Esophagus muscularis mucosa (tissue), 4 donors: ENCODE measurements at places on chromosomes 3 and 15. TPM values are rescaled to one million over a fixed set of nuclear protein-coding genes. Genes with fewer than 3 reads are reported as not detected.
A peak's percentile ranks its signal among the peaks of the same experiment; 100 is the strongest.

GRCh38 chr15:67095912-67096311 is 30.5 kb downstream of the SMAD3 start:
- peaks cover 73% of the 10 kb centered on the region for H3K4me1 ChIP-seq
- no peak for DNase-seq
- H3K36me3 ChIP-seq = peaks cover 6% of the 10 kb centered on the region
- no peak overlapping the region for H3K4me3 ChIP-seq
- H3K27me3 ChIP-seq = no peaks in the 10 kb centered on the region

GRCh38 chr3:46693038-46693891 is at the start of gene ALS2CL:
ALS2CL (minus strand) TSS chr3:46693679; CDS start chr3:46689440, 4,239 bp downstream.
- H3K27me3 ChIP-seq = no peaks in the 10 kb centered on the region
- H3K4me3 ChIP-seq = peak within 1 kb of the TSS; percentile 89
- peak within 1 kb of the TSS; percentile 79 for H3K27ac ChIP-seq
- no peaks in the 10 kb centered on the region for H3K36me3 ChIP-seq
- DNase-seq = no peak

DNA sequence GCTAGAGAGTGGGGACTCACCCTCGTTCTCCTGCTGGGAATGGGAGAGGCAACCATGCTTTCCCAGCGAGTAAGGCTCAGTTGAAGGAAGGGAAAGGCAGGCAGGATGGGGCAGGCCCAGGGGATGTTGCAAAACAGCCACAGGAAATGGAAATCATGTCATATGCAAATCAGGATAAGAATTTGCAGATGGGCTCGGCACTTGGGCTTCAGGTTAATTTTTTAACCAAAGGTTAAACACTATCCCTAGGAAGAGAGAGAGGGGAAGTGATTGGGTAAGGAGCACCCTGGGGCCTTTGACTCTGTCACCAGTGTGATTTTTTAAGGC is 14.6 kb upstream of the PLA2G4E start:
- H3K4me3 ChIP-seq = no peak overlapping the region
- no peak overlapping the region for H3K27ac ChIP-seq
- no peaks in the 10 kb centered on the region for H3K36me3 ChIP-seq
- H3K4me1 ChIP-seq = peaks cover 5% of the 10 kb centered on the region

DNA sequence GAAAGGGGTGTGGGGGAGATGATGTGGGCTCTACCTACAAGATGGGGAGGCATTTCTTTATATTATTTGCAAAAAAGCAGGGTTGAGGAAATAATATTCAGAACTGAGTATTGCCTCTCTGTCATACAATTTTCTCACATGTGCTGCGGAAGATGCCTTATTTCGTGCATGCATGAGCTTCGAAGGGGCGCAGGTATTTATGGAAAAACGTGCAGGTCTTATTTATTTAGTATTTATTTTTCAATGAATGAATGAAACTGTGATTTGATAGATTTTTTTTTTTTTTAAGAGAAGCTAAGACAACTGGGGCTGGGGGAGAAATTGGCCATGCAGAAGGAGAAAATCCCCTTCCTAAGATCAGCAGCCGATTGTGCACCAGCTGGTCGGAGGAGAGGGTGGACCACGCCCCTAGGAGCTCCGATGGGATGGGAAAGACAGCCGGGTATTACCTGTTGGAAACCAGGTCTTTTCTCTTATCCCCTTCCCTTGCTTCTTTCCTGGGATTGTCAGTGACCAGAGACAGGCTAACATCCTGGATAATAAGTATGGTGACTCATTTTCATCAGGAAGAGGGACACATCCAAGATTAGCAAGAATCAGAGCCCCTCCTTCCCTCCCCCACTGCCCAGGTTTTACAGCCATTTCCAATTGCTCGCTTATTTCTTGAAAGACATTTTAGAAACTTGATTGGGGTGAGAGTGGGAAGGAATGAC is 875 bp downstream of the GAP43 start:
- no peak for DNase-seq
- peaks cover 9% of the 10 kb centered on the region for H3K4me1 ChIP-seq
- H3K27me3 ChIP-seq = peaks cover 18% of the 10 kb centered on the region
- peak overlapping the region; percentile 41 for H3K4me3 ChIP-seq
- no peak overlapping the region for H3K27ac ChIP-seq
- no peaks in the 10 kb centered on the region for H3K36me3 ChIP-seq

GRCh38 chr3:30078736-30079135 is 527.7 kb upstream of the TGFBR2 start:
- H3K27me3 ChIP-seq = no peaks in the 10 kb centered on the region
- H3K4me3 ChIP-seq = no peak overlapping the region
- no peak overlapping the region for H3K27ac ChIP-seq
- no peaks in the 10 kb centered on the region for H3K4me1 ChIP-seq
- no peaks in the 10 kb centered on the region for H3K36me3 ChIP-seq

The CLDN11 gene
- total RNA-seq = 5.2 TPM

The ROPN1 gene
- total RNA-seq = not detected

- no peak overlapping the region for H3K4me3 ChIP-seq
- H3K27me3 ChIP-seq = no peaks in the 10 kb centered on the region
- H3K4me1 ChIP-seq = no peaks in the 10 kb centered on the region
- no peak overlapping the region for H3K27ac ChIP-seq
- no peaks in the 10 kb centered on the region for H3K36me3 ChIP-seq
Measured at GRCh38 chr3:161475905-161476304, 20.7 kb upstream of the OTOL1 start.

GRCh38 chr3:88785841-88786240 is 321.6 kb upstream of the EPHA3 start:
- H3K4me3 ChIP-seq = no peak overlapping the region
- no peaks in the 10 kb centered on the region for H3K4me1 ChIP-seq
- no peak for DNase-seq
- H3K27me3 ChIP-seq = no peaks in the 10 kb centered on the region
- no peaks in the 10 kb centered on the region for H3K36me3 ChIP-seq
- no peak overlapping the region for H3K27ac ChIP-seq

GRCh38 chr3:61331929-61332552 is 80.8 kb upstream of the FHIT start:
- H3K27me3 ChIP-seq = no peaks in the 10 kb centered on the region
- H3K4me3 ChIP-seq = no peak overlapping the region
- no peak for DNase-seq
- no peaks in the 10 kb centered on the region for H3K4me1 ChIP-seq
- no peak overlapping the region for H3K27ac ChIP-seq

The SLC27A2 gene
- not detected for total RNA-seq

The PAQR9 gene
- not detected for total RNA-seq

DNA sequence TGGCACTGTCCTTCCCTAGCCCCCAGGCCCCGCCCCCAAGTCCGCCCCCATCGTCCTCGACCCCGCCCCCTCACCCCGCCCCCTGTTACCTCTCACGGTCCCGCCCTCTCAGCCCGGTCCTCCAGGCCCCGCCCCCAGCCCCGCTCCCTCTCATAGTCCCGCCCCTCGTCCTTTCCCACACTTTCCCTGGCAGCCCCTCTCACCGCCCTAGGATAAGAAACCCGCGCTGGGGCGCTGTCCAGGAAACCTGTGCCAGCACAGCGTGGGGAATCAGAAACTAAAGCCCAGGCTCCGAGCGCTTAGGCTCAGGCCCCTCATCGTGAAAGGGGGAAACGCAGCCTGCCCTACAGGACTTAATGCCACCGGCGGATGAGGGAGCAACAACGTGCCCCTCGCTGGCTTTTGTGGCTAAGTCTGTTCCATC is 20.9 kb downstream of the TRPM1 start:
- H3K4me1 ChIP-seq = peaks cover 3% of the 10 kb centered on the region
- no peak overlapping the region for H3K27ac ChIP-seq
- H3K36me3 ChIP-seq = no peaks in the 10 kb centered on the region
- H3K4me3 ChIP-seq = peak overlapping the region; percentile 40
- H3K27me3 ChIP-seq = peaks cover 50% of the 10 kb centered on the region

The KNL1 gene
- total RNA-seq = not detected

The EPHA6 gene
- 8.3 TPM for total RNA-seq

GRCh38 chr3:183058351-183058750 is 40.9 kb downstream of the MCCC1 start:
- no peaks in the 10 kb centered on the region for H3K4me1 ChIP-seq
- no peak for DNase-seq
- no peaks in the 10 kb centered on the region for H3K27me3 ChIP-seq
- no peak overlapping the region for H3K4me3 ChIP-seq
- no peaks in the 10 kb centered on the region for H3K36me3 ChIP-seq

- no peak overlapping the region for H3K27ac ChIP-seq
- no peaks in the 10 kb centered on the region for H3K27me3 ChIP-seq
- H3K4me1 ChIP-seq = no peaks in the 10 kb centered on the region
- H3K4me3 ChIP-seq = no peak overlapping the region
Measured at GRCh38 chr15:99466701-99467337, 99.0 kb upstream of the MEF2A start.

GRCh38 chr3:57644740-57645139 is 47.6 kb upstream of the ARF4 start:
- no peaks in the 10 kb centered on the region for H3K27me3 ChIP-seq
- H3K27ac ChIP-seq = no peak overlapping the region
- no peak overlapping the region for H3K4me3 ChIP-seq
- DNase-seq = no peak

GRCh38 chr3:57977818-57978235 is 30.4 kb upstream of the FLNB start:
- no peak overlapping the region for H3K4me3 ChIP-seq
- H3K27ac ChIP-seq = no peak overlapping the region
- no peaks in the 10 kb centered on the region for H3K36me3 ChIP-seq
- no peak for DNase-seq
- H3K4me1 ChIP-seq = peaks cover 21% of the 10 kb centered on the region
- no peaks in the 10 kb centered on the region for H3K27me3 ChIP-seq

- no peaks in the 10 kb centered on the region for H3K27me3 ChIP-seq
- no peak overlapping the region for H3K4me3 ChIP-seq
- no peak overlapping the region for H3K27ac ChIP-seq
- no peaks in the 10 kb centered on the region for H3K36me3 ChIP-seq
Measured at GRCh38 chr3:72320955-72321303, 527.3 kb downstream of the SHQ1 start.

The SCAANT1 gene
- total RNA-seq = not detected

GRCh38 chr15:66489179-66489791 is 8.3 kb downstream of the SNAPC5 start:
- H3K4me1 ChIP-seq = no peaks in the 10 kb centered on the region
- no peak overlapping the region for H3K4me3 ChIP-seq
- H3K27ac ChIP-seq = no peak overlapping the region
- H3K36me3 ChIP-seq = peaks cover 34% of the 10 kb centered on the region
- no peak for DNase-seq
- H3K27me3 ChIP-seq = no peaks in the 10 kb centered on the region

The IL17RB gene
- total RNA-seq = 0.63 TPM

DNA sequence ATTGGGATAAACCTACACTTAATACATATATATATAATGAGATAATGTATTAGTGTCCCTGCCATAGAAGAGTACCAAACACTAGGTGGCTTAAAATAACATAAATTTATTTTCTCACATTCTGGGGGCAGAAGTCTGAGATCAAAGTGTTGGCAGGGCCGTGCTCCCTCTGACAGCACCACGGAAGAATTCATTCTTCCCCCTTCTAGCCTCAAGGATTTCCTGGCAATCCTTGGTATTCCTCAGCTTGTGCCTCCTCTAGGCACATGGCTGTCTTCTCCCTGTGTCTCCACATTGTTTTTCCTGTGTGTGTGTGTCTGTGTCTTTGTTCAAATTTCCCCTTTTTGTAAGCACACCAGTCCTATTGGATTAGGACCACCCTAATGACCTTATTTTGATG is 115.2 kb upstream of the AGBL1 start:
- H3K27ac ChIP-seq = no peak overlapping the region
- no peaks in the 10 kb centered on the region for H3K27me3 ChIP-seq
- no peak for DNase-seq
- no peak overlapping the region for H3K4me3 ChIP-seq

The ITGA11 gene
- 15.8 TPM for total RNA-seq

The ITIH3 gene
- 3.2 TPM for total RNA-seq

The STRIT1 gene
- not detected for total RNA-seq

DNA sequence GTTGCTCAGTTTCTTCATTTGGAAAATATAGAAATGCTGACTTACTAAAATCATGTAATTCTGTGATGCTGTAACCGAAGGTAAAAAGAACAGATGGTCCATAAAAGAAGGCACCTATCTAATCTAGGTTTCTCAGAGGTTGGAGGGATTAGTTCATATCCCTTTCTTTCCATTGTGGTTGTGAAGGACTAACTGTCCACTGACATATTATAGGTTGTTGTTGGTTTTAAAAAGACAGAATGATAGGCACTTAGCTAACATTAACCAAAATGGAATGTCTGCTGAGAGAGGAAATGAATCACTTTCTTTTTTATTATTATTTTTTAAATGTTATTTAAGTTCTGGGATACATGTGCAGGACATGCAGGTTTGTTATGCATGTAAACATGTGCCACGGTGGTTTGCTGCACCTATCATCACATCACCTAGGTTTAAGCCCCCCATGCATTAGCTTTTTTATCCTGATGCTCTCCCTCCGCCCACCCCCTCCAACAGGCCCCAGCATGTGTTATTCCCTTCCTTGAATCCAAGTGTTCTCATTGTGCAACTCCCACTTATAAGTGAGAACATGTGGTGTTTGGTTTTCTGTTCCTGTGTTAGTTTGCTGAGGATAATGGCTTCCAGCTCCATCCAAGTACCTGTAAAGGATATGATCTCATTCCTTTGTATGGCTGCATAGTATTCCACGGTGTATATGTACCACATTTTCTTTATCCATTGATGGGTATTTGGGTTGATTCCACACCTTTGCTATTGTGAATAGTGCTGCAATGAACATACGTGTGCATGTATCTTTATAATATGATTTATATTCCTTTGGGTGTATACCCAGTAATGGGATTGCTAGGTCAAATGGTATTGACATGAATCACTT is 45.8 kb downstream of the ALDH1A2 start:
- H3K36me3 ChIP-seq = no peaks in the 10 kb centered on the region
- no peak for DNase-seq
- H3K4me1 ChIP-seq = no peaks in the 10 kb centered on the region
- H3K27ac ChIP-seq = no peak overlapping the region

- H3K27me3 ChIP-seq = no peaks in the 10 kb centered on the region
- no peak overlapping the region for H3K27ac ChIP-seq
- H3K36me3 ChIP-seq = no peaks in the 10 kb centered on the region
- no peak overlapping the region for H3K4me3 ChIP-seq
- H3K4me1 ChIP-seq = no peaks in the 10 kb centered on the region
Measured at GRCh38 chr15:55522742-55523450, 14.9 kb upstream of the DNAAF4 start.

DNA sequence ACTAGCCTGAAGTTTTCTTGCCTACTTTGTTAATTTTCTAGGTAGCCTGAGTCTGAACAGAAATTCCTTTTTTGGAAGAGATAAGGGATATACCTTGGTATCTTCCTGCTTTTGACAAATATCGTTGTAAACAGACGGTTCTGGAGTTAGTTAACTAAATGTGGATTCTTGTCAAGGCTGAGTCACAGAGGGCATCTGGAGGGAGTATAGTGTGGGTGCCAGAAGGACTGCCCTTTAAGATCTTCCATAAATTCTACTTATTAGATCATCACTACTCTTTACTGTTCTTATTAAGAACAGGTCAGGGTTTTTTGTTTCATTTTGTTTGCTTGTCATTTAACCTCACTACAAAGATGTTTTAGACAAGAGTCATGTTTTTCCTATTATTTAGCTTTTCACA is 125.3 kb upstream of the SKOR1 start:
- H3K4me1 ChIP-seq = no peaks in the 10 kb centered on the region
- peaks cover 19% of the 10 kb centered on the region for H3K36me3 ChIP-seq
- H3K27me3 ChIP-seq = no peaks in the 10 kb centered on the region

- no peaks in the 10 kb centered on the region for H3K27me3 ChIP-seq
- H3K4me1 ChIP-seq = no peaks in the 10 kb centered on the region
- H3K27ac ChIP-seq = no peak overlapping the region
- no peak for DNase-seq
Measured at GRCh38 chr3:169295912-169296570, 367.5 kb downstream of the MECOM start.

- peaks cover 18% of the 10 kb centered on the region for H3K4me1 ChIP-seq
- no peak overlapping the region for H3K27ac ChIP-seq
- H3K36me3 ChIP-seq = peaks cover 23% of the 10 kb centered on the region
- DNase-seq = no peak
- H3K27me3 ChIP-seq = no peaks in the 10 kb centered on the region
Measured at GRCh38 chr3:15010664-15011063, 54.5 kb downstream of the MRPS25 start.
